ENCODE measurements at places on chromosomes 3 and 15.

DNA sequence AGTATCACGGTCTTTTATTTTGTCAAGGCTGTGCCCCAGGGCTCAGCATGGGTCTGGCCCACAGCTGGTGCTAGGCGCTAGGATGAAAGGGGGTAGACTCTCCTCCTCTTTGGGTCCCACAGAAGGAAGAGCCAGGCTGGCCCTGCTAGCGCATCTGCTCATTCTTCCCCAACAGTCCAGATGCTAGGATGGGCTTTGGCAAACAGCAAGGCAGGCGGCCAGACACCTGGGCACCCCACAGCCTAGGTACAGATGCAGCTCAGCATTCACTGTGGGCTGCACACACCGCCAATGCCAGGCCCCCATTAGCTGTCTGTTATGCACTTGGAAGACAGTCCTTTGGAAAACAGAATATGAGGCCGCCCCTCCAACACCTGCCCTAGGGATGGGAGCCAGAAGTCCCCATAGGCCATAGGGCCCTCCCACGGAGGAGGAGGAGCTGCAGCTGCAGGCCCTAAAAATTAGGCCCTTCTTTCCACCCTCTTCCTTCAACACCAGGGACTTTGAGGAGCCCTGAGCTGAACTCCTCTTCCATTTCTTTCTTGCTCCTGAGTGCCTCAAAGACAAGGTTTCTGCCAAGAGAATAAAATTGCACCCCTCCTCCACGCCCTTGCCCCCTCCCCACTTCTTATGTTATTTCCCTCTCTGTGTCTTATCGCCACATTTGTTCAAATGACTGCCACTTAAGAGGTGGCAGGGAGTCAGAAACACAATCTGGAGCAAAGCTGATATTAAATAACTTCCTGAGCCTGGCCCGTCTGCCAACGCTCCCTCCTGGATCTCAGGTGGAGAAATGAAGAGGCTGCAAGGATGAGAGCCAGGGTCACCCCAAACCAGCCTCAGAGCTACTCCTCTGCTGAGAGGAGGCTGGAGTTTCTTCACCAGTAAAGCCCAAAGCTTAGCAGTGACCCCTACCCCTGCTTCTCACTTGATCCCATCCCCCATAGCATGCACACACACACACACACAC is 13.7 kb downstream of the NTRK3 start:
- no peak for DNase-seq

DNA sequence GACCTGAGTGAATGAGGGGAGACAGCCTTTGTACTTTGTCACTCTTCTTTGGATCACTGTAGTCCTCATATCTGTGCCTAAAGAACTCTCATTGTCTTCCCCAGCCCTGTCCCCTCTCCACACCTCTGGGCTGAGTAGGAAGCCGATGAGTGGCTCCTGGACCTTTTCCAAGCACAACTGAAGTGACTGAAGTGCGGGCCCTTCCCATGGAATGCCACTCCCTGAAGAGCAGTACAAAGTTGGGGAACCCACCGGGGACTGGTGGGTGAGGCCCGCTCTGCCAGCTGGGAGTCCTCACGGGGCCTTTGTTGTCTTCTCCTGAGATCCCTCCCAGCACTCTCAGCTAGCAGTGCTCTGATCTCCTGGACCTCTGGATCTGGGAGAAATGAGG is 90.1 kb downstream of the AAGAB start:
- peak; percentile 76 for DNase-seq

- no peak for DNase-seq
Observed at GRCh38 chr15:34849364-34849959, 54.1 kb upstream of the ACTC1 start.

DNA sequence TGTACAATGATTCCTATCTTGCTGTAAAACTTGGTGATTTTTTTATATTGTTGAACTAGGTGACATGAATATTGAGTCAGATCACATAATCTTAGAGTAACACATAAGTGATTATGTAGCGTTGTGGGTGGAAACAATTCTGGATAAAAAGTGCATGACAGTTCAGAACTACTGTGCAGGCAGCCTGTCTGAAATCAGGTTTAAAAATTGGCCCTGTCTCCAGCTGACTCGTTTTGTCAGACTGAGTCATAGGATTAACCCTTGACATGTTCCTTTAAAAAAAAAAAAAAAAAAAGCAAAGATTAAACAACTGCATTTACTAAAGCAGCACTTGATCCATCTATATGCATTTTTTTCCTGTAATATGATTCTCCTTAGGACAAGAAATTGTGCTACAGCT is 160.0 kb upstream of the CGNL1 start:
- peak; percentile 64 for DNase-seq

GRCh38 chr15:55586808-55587207 is 1.3 kb downstream of the PYGO1 start:
- no peak for DNase-seq

- no peak for DNase-seq
Observed at GRCh38 chr3:143961342-143961741, 10.3 kb upstream of the DIPK2A start.

- no peak for DNase-seq
Observed at GRCh38 chr3:17656264-17656663, 86.2 kb downstream of the TBC1D5 start.
